ENCODE measurements at places on chromosomes 16 and 17. TPM values are rescaled to one million over a fixed set of nuclear protein-coding genes. Genes with fewer than 3 reads are reported as not detected.

GRCh38 chr17:49053171-49053829 lies 56.1 kb downstream of the IGF2BP1 start:
- no peak overlapping the region for H3K27ac ChIP-seq
- H3K36me3 ChIP-seq, result peaks cover 53% of the 10 kb centered on the region
- H3K27me3 ChIP-seq, result no peaks in the 10 kb centered on the region
- no peak overlapping the region for H3K4me3 ChIP-seq
- H3K4me1 ChIP-seq, result no peaks in the 10 kb centered on the region
- no peak for DNase-seq

DNA sequence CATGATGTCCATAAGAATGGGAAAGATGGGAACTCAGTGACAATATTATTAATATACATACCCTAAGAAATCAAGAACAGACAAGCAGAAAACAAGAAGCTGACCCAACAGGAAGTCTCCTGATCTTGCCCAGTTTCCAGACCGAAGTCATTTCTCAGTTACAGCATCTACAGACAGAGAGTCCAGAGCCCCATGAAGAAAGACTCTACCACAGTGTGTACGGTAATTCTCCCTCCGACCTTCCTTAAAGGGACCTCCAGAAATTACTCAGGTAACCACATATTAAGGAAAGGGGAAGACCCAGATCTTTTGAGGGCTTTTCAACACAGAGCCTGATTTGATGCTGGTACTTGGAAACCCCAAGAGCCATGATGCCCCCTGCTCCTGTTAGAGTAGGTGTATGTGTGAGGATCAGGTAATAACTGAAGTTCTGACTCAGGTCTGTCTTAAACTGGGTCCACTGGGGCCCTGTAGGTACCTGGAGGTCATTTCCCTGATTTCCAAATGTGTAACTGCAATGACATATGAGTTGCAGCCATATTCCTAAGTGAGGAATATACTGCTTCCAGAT lies 132.4 kb downstream of the ABCA8 start:
- H3K27ac ChIP-seq, result no peak overlapping the region
- H3K4me3 ChIP-seq, result no peak overlapping the region
- no peak for DNase-seq
- H3K27me3 ChIP-seq, result no peaks in the 10 kb centered on the region

DNA sequence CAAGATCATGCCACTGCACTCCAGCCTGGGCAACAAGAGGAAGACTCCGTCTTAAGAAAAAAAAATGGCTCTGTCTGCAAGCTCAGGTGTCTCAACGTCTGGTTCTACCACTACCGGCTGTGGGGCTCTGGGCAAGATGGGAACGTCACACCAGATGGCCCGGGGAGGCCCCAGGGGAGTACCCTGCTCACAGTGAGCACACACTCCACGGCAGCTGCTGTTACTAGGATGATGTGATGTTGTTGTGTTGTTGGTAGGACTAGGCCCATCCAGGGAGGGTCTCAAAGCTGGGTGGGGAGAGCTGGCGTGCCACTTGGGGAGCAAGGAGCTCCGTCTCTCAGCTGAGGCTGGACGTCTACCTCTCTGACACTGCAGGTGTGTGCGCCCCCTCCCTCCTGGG lies 9.4 kb upstream of the NPTX1 start:
- no peaks in the 10 kb centered on the region for H3K36me3 ChIP-seq
- H3K27ac ChIP-seq, result no peak overlapping the region
- peaks cover 6% of the 10 kb centered on the region for H3K4me1 ChIP-seq
- peaks cover 65% of the 10 kb centered on the region for H3K27me3 ChIP-seq
- H3K4me3 ChIP-seq, result no peak overlapping the region

DNA sequence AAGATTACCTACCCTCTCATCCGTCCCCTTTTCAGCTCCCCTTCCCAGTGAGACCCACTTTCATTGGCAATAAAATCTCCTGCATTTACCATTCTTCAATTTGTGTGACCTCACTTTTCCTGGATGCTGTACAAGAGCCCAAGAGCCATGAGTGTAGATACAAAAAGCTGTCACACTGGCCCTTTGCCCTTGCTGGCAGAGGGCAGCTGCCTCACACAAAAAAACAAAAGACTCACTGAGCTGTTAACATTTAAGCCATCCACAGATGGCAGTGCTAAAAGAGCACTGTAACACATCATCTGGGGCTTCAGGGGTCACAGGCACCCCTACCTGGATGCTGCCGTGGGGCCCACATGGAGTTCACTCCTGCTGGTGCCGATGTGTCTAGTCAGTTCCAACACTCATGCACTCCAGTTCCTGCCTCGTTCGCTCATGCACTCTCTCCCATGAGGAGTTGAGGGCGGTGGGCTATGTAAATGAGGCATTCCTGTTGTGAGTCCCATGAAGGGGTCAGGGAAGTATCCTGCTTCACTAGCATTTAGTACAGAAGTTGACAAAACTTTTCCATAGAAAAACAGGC lies 123.1 kb downstream of the CA10 start:
- no peaks in the 10 kb centered on the region for H3K36me3 ChIP-seq
- no peak overlapping the region for H3K27ac ChIP-seq
- no peaks in the 10 kb centered on the region for H3K4me1 ChIP-seq
- no peaks in the 10 kb centered on the region for H3K27me3 ChIP-seq
- H3K4me3 ChIP-seq, result no peak overlapping the region

DNA sequence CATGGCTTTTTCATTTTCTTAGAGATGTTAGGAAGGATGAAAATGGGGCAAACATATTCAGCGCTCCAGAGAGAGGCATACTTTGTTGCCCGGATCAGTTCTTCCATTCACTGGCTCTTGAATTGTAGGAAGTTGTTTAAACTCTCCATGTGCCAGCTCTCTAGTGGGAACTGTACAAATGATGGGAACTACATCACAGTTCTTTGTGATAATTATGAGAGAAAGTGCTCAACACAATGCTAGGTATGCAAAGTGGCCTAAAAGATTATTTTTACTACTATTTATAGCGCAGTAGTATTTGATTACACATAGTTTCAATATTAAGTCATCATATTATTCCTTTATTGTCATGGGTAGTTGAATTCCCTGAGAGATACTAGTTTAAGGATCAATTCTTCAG lies 268.5 kb downstream of the RBFOX1 start:
- no peak overlapping the region for H3K4me3 ChIP-seq
- H3K4me1 ChIP-seq, result no peaks in the 10 kb centered on the region
- no peaks in the 10 kb centered on the region for H3K27me3 ChIP-seq
- no peak overlapping the region for H3K27ac ChIP-seq

DNA sequence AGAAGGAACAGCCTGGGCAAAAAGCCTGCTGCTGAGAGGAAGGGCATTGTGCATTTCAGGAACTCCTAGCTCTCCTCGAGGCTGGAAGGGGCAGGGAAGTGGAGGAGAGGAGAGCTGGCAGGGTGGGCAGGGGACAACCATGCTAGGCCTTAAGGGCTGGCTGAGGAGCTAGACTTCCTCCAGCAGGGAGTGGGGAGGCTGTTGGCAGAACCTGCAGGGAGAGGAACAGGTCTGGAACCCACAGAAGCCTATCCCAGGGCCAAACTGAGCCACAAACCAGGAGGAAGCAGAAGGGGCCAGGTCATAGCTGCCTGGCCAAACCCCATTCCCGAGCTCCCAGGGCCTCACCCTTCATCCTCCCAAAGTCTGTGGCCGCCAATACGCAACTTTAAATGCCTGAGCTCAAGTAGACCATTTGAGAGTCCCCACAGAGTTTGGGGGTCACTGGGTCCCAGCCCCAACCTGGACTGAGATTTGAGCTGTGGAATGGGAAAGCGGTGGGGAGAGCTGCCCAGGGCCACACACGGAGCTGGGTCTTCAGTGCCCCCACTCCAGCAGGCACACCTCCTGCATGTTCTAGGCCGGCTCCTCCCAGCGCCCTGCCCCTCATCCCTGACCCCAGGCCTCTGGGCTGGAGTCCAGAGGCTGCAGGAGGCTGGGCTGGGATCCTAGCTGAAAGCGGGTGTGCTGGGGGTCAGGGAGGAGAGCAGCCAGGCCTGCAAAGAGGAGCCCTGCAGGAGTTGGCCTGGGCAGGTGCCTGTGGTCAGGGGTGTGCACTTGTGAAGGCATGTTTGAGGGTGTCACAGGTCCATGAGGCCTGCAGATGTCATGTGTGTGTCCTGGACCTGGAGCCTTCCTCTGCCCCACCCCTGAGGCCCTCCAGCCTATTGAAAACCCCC lies 4.5 kb downstream of the CDH5 start:
- H3K4me1 ChIP-seq, result no peaks in the 10 kb centered on the region
- no peak overlapping the region for H3K27ac ChIP-seq
- H3K4me3 ChIP-seq, result no peak overlapping the region
- no peaks in the 10 kb centered on the region for H3K36me3 ChIP-seq
- DNase-seq, result no peak

DNA sequence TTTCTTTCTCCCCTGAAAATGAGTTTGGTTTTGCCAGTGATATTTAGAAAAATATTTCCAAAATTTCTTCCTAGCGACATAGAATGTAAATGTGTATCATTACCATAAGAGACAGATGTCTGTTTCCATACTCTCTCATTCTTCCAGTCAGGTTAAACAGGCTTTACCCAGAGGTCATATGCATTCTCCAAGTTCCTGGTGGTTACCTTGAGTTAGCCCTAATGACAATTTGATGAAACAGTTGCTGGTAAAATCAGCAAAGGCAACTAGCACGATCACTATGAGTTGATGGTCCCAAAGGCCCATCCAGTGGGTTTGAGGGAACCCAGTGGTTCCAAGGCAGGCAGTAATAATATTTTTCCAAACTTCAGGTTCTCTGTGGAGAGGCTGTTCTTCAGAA lies 103.6 kb upstream of the TBX2 start:
- H3K4me1 ChIP-seq, result no peaks in the 10 kb centered on the region
- no peak for DNase-seq
- no peak overlapping the region for H3K4me3 ChIP-seq
- no peaks in the 10 kb centered on the region for H3K27me3 ChIP-seq
- no peak overlapping the region for H3K27ac ChIP-seq

GRCh38 chr17:17298108-17298507 lies 5.1 kb upstream of the NT5M start:
- H3K27ac ChIP-seq, result no peak overlapping the region
- peaks cover 16% of the 10 kb centered on the region for H3K4me1 ChIP-seq
- H3K27me3 ChIP-seq, result no peaks in the 10 kb centered on the region
- no peak for DNase-seq

SCNN1B gene
- 0.28 TPM for total RNA-seq

DNA sequence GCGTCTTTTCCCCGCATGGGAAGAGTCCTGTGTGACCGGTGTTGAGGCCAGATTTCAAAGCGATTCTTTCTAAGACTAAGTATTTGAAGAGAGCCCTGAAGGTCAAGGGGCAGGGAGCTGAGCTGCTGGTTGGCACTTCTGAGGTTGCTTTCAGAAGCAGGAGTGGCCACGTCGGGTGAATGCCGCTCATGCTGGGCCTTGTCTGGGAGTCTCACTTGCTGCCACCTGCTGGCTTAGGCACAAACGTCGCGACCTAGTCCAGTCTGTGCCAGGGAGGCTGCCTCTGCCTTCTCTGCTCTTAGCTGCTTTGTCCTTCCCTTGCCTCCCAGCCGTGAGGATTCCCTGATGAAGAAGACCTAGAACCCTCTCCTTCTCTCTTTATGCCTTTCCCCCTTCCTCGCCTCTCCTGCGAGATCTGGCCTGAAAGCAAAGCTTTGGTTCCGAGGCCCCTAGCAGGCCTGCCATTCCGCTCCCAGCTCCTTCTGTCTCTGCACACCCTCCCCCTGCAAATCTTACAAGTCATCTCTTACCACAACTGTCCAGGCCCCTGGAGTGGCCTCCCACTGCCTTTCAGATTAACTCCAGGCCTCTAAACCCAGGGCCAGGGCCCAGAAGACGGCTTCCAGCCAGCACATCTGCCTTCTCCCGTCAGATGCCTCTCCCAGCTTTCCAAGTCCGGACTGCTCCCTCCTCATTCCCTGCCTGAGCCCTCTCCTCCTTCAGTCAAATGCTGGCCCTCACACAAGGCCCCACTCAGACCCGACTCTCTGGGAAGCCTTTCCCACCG lies 11.4 kb downstream of the CTNS start:
- no peaks in the 10 kb centered on the region for H3K27me3 ChIP-seq
- no peak for DNase-seq

EVI2B gene
- 19.3 TPM for total RNA-seq

TAF15 gene
- 26.1 TPM for total RNA-seq

DNA sequence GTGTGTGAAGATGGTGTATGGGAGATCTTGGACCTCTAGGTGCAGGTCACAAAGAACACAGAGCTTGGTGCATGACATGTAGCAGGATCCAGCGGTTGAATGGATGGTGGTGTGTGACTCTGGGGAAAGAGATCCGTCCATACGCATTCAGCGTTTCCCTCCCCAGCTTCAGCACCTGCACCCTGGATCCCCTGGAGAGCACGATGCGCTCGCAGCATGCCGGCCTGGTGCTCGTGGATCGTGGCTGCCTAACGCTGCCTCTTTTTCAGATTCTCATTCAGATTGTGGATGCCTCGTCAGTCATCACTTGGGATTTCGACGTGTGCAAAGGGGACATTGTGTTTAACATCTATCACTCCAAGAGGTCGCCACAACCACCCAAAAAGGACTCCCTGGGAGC lies 70.9 kb downstream of the SEC14L1 start:
- H3K4me3 ChIP-seq, result no peak overlapping the region
- H3K27ac ChIP-seq, result no peak overlapping the region
- H3K36me3 ChIP-seq, result peaks cover 70% of the 10 kb centered on the region
- no peak for DNase-seq

DNA sequence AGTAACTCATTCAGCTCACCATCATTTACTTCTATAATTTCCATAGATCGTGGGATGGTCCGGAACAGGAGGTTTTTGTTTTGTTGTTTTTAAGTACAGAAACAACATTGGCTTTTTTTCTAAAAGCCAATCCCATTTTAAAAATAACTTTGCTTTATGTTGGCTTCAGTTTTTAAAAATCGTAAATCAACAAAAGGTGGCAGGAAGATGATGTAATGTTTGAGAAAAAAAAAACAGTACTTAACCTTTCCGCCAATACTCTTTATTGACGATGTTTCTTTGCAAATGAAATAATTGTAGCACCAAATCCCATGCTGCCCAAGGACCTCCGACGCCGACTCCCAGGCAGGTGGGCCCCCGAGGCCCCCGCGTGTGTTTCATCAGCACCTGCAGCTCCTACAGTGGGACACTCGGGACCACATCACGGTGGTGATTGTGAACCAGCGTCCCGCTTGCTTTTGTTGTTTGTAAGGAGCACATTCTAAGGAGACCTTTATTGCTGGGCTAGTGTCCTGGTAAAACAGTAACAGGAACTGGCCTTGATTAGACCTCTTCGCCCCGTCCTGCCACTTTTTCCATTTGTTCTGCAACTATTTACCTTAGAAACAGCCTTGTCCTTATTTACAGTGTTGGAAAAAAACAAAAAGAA lies 140.2 kb upstream of the CHMP6 start:
- H3K27ac ChIP-seq, result no peak overlapping the region
- H3K36me3 ChIP-seq, result peaks cover 67% of the 10 kb centered on the region
- H3K27me3 ChIP-seq, result no peaks in the 10 kb centered on the region

Data from thymus (tissue), 14 donors.